ENCODE measurements at places on chromosomes 2 and 18.

DNA sequence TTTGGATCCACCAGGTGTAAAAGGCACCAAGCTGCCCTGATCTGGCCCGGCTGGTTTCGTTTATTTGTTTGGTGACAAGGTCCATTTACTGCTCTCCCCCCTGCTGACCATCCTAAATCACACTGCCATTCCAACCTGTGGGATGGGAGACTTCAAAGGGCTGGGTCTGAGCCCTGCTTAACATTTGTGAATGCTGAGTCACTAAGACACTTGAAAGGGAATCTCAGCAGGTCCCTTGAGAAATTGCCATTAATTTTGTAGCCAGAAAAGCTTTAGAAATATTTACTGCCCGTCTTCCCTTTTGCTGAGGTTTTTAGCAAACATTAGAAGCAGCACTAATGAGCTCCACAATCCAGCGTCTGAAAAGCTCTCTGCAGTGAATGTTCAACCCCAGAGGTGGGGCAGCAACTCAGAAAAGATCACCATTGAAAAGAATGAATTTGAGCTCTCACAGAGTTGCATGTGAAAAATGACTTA is 133.8 kb downstream of the ARL4C start:
- peak; percentile 82 for DNase-seq

GRCh38 chr2:122300758-122301157 is 545.3 kb downstream of the TSN start:
- DNase-seq = no peak

GRCh38 chr2:142533177-142533576 is 344.3 kb upstream of the KYNU start:
- no peak for DNase-seq

GRCh38 chr2:24838541-24838940 is 45.3 kb downstream of the CENPO start:
- no peak for DNase-seq

DNA sequence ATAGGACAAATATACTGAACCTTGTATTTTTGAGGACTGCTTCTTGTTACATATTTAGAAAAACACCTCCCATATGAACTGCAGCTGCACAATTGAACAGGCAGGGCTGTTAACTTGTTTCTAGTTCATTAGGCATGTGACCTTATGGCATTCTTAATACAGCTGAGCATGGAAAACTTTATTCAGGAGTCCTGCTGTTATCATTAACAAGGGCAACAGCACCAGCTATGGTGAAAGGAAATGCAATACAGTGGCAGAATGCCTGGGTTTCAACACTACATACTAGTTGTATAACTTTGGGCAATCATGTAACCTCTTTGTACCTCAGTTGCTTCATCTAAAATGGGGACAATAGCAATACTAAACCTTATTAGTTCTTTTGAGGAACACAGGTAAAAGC is 71.8 kb downstream of the GDF7 start:
- no peak for DNase-seq

DNA sequence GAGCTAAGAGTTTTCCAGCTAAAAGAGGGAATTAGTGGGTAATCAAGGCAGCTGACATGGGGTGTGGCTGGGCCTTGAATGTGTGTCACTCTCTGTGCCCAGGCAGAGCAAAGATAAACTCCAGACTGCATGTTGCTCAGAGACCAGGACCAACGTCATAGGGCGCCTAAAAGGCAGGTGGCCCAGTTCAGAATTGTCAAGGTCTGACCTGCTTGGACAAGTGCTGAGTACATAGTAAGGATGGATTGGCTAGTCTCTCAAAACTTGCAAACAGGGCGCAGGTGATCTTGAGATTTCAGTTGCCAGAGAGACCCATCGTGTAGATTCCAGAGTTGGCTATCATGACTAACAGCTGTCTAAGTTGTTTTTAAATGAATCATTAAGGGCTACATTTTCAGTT is 19.0 kb downstream of the CLUL1 start:
- DNase-seq = no peak

- no peak for DNase-seq
Measured at GRCh38 chr2:12821656-12822055, 104.9 kb downstream of the TRIB2 start.

DNA sequence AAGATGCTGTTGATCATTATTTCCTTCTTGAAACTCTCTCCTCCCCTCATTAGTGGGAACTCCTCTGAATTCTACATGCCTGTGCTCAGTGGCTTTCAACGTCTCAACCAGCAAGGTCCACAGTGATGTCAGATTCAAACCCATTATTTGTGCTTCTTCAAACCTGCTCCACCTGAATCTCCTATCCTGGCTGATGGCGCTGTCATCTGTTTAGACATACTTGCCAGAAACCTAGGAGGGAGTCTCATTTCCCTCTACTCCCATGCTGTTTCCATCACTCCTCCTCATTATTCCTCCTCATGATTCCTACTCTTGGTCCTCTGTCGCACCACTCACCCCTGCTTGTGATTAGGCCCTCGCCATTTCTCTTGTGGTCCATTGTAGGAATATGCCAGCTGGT is 2.9 kb upstream of the LPIN2 start:
- DNase-seq = no peak

DNA sequence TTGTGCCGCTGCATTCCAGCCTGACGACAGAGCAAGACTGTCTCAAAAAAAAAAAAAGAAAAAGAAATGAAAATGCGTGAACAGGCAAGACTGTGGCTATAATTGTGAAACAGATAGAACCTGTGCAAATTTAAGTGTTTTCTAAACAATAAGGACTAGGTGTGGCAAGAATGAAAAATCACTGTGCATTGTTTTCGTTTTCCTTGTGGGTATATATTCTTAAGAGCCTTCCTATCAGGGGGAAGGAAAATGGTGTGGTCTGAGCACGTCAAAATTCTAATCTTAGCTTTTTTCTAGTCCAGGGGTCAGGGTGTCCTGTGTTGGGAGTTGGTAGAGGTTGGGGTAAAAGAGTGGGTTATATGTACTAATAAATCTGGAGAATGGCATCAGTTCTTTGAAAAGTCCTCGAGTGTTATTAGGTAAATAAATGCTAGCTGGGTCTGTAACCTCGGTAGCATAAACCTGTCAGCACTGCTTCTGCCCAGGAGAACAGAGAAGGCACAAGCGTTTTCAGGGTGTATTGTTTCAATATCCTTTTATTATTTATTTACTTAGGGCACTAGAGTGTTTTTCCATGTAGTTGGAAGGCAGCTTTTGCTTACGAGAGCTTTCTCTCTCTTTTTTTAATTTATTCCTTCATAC is 11.6 kb downstream of the ATP6V1C2 start:
- peak; percentile 15 for DNase-seq

DNA sequence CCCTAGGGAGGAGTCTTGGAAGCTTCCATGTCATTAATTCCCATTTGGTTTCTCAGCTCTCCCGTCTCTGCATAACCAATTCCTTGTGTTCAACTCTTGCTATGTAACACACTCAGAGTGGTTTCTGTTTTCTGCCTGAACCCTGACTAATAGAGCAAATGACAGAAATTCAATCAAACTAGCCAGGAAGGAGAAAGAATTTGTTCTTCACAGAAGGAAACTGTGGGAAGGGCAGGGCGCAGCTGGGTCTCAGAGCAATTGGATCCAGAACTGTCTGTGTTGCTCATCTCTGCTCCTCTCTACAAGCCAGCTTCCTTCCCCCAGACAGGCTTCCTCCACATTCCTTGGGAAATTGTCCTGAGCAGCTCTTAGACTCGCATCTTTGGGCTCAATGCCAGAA is 269.8 kb downstream of the TNS1 start:
- no peak for DNase-seq

GRCh38 chr2:124662946-124663644 is 638.0 kb downstream of the CNTNAP5 start:
- no peak for DNase-seq

GRCh38 chr2:217415316-217415715 is 555.5 kb upstream of the TNP1 start:
- DNase-seq = no peak

GRCh38 chr2:108621087-108621559 is 86.9 kb downstream of the LIMS1 start:
- DNase-seq = peak; percentile 34

GRCh38 chr18:3748086-3748485 is 298.1 kb downstream of the TGIF1 start:
- DNase-seq = no peak

- DNase-seq = no peak
Measured at GRCh38 chr18:54835944-54836343, 7.7 kb downstream of the RAB27B start.

DNA sequence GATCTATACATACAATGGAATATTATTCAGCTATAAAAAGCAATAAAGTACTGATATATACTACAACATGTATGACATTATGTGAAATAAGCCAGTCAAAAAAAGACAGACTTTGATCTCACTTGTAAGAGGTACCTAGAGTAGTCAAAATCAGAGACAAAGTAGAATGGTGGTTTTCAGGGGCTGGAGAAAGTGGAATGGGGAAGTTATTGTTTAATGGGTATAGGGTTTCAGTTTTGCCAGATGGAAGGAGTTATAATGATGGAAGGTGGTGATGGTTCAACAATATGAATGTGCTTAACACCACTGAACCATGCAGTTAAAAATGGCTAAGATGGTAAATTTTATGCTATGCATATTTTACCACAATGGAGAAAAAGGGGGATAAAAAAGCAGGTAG is 6.3 kb downstream of the COBLL1 start:
- DNase-seq = no peak

DNA sequence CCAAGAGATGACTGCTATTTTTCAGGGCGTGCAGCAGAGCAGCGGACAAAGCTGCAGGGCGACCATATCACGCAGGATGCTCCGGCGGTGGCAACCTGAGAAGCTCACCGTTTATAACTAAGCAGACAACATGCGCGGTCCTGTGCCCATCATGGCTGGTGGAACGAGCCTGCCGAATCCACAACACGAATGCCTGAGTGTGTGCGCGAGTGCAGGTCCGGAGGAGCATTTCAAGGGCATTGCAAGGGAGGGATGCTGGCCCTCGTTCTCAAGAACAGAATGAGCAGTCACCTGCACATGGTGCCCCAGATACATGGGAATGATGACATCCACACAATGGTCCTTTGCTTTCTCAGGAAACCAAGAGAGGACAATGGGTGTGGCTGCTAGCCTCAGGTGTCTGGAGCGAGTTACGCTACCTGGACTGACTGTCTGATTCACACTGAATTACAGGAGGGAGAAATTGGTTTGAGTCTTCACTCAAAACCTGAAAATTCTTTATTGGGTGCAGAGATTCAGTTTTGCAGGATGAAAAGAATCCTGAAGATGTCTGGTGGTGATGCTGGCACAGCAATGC is 39.8 kb downstream of the TBC1D8 start:
- no peak for DNase-seq

- DNase-seq = no peak
Measured at GRCh38 chr2:120589771-120590608, 145.7 kb upstream of the GLI2 start.

- no peak for DNase-seq
Measured at GRCh38 chr2:231676243-231676642, 32.1 kb upstream of the PTMA start.

DNA sequence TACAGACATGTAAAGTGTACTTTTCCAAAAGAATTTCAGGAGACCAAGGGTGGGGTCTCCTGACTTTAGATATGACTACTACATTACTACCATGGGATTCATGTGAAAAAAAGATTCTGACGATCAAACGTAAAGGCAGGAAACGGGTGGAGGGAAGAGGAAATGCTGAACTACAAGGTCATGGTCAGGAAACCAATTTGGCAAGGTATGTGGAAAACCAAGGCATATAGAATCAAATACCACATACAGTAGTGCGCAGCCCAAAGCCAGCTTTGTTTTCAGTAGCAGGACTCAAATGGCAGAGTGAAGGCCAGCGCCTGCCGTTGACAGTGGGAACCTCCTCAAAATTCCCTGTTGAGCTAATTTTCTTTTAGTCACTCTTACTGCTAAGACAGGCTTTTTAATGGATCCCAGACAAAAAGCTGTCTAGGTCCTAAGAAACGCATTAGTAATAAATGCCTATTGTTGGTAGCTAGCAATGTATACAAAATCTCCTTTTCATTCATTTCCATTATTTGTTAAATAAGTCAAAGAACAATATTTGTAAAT is 57.6 kb upstream of the SERTAD2 start:
- no peak for DNase-seq

GRCh38 chr2:219515874-219516629 is 1.8 kb downstream of the ASIC4 start:
- no peak for DNase-seq

GRCh38 chr2:163157411-163157810 is 318.8 kb upstream of the KCNH7 start:
- DNase-seq = no peak

- no peak for DNase-seq
Measured at GRCh38 chr18:27581296-27581904, 396.3 kb upstream of the CHST9 start.

- DNase-seq = no peak
Measured at GRCh38 chr2:27977731-27978312, 87.3 kb downstream of the BABAM2 start.

DNA sequence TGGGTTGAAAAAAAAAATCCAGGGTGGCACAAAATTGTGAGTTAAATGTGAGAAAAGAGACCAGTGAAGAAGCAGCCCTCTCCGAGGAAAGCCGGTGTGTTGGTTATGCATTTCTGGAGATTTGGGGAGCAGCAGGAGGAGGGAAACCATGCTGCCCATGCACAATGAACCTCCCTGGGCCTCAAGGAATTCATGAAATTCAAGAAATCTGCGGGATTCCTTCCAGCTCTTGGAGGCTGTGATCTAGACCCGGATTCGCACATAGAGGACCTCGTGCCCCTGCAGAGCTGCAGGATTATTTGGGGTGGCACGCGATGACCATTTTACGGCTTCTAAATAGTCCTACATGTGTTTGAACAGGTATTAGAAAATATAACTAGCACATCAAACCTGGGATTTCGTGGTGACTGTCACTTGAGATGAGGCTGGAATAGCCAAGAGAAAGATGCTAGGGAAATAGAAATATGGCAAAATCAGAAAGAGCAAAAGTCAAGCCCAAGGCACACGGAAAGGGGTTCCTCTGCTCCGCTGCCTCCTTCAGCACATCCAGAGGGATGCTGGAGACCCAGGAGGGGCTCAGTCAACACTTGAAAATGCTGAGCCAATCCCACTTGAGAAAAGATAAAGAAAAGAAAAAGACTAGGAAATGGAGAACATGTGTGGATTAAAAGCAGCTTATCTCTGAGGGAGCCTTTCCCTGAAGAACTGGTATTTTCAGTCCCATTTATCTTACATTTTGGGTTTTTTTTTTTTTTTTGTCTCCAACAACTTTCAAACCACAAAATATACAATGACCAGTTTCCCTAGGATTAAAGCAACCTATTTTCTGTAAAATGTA is 22.0 kb downstream of the KCTD1 start:
- no peak for DNase-seq

GRCh38 chr2:37873229-37873628 is 51.9 kb upstream of the RMDN2 start:
- no peak for DNase-seq

- no peak for DNase-seq
Measured at GRCh38 chr2:95054016-95054415, 28.5 kb downstream of the MAL start.

DNA sequence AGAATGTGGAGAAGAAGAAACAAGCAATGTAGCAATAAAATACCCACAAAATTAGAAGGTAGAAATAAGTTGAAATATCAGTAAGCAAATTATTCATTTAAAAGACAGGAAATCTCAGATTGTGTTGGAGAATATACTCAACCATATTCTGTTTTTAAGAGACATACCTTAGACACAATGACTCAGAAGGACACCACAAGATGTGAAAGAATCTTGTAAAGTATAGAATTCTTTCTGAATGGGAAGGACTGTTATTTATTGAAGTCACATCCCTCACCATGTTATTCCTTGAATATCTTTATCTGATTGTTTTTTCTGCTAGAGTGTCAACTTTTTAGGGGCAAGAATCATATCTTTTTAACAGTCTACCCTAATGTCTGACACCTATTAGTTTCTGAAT is 50.4 kb downstream of the CTAGE1 start:
- no peak for DNase-seq

Measured in NCI-H2081 (cell line).